ENCODE measurements at places on chromosomes 2 and 18. TPM values are rescaled to one million over a fixed set of nuclear protein-coding genes. Genes with fewer than 3 reads are reported as not detected.

Gene SERPINB12
- not detected for polyA plus RNA-seq

Gene KATNAL2
- polyA plus RNA-seq, result not detected

Gene LYG2
- polyA plus RNA-seq, result not detected

Gene CRYGD
- not detected for polyA plus RNA-seq

GRCh38 chr2:13260402-13260801, 543.7 kb downstream of the TRIB2 start:
- DNase-seq, result peak; percentile 2

- DNase-seq, result no peak
These were observed 42.6 kb downstream of the STK17B start for GRCh38 chr2:196128749-196129148.

DNA sequence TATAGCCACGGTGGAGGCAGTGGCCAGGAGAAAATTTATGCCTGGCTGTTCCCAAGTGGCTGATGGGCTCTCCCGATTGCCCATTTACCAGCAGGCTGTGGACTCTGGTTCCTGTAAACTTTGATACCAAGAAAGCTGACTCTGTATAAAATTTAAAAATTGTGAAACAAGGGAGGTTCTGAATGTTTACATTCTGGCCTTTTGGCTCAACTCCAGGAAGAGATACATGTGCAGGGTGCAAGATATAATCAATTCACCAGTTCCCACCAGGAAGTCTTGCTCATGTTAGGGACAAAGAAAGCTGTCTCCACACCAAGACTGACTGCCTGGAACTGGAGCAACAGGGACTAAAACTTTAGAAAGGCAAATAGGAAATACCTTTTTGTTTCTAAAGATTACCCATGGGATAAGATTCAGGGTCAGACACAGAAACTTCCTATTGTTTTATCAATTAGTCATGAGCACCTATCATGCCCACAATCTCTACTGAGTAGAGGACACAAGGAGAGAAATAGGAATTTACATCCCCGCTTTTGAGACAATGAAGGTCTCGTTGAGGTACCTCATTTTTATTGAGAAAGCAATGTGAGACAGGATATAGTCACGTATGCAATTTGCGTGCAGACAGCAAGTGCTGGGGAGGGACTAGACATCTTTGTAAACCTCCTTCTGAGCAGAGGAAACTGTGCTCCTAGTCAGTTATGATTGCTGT, 123.5 kb downstream of the LIPG start:
- no peak for DNase-seq

- DNase-seq, result no peak
These were observed 2.6 kb downstream of the FARSB start for GRCh38 chr2:222653280-222653679.

- peak; percentile 48 for DNase-seq
These were observed 359.9 kb upstream of the SLC14A2 start for GRCh38 chr18:45255197-45255890.

- no peak for DNase-seq
These were observed 44.0 kb downstream of the ITGB6 start for GRCh38 chr2:160156100-160156499.

DNA sequence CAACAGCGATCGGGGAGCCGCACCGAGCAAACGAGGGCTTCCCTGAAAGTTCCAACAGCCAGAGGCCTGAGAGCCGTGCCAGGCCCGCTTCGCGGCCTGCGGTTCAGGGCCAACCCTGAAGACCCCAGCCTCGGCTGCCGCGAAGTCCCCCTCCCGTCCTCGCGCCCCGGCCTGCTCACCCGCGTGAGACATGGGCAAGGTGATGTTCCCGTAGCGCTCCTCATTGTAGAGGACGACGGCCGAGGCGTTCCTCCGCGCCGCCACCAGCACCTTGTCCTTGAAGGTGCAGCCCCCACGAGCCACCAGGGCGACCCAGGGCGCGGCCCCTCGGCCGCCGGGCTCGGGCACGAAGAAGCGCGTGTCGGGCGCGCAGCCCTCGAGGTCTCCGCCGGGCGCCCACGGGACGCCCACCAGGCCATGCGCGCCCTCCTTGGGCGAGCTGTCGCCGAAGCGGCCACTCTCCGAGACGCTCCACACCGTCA, 510 bp downstream of the RNF149 start:
- DNase-seq, result peak; percentile 27

GRCh38 chr2:170122883-170123547, 54.9 kb upstream of the MYO3B start:
- DNase-seq, result no peak

DNA sequence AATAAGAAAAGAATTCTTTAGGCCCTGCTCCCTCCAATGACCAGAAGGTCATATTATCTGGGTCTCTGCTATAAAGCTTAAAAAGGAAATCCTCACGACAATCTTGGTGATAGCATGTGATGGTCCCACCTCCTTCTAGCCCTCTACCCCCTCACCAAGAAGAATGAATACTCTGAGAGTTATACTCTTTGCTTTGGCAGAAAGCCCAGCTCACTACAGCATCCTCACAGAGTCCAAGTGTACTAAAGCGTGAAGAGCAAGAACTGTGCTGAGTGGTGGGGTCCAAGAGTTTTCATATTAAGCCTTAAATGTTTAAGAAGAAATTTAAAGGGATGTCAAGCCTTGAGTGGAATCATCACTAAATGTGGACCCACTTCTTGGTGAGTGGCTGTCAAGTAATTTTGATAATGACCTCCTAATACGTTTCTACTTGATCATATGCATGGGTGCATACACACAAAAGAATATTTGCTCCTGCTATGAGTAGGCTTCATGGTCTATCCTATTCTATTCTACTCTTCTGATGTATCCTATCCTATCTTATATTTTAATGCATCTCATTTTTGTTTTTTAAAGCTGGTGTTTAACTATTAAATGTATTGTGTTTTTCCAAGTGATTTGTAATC, 16.5 kb upstream of the SERPINB7 start:
- no peak for DNase-seq

DNA sequence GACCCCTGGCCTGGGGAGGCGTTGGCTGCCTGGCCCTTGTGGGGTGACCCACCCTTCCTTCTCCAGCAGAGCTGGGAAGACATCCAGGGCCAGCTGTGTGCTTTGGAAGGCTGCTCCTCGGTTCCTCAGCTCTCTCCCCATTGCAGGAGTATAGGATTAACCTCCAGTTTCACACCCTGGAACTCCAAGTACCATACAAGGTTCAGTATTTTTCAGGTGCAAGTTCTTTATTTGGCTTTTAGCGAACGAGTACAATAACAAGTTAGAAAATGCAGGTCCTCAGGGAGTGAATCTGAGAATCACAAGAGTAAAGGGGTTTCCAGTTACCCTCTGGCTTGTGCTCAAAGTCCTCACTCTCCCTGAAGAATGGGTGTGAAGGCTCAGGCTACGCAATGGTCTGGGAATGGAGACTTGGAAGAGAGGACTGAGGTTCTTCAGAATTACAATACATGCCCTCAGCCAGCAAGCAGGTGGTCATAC, 101.2 kb downstream of the APOB start:
- peak; percentile 53 for DNase-seq

DNA sequence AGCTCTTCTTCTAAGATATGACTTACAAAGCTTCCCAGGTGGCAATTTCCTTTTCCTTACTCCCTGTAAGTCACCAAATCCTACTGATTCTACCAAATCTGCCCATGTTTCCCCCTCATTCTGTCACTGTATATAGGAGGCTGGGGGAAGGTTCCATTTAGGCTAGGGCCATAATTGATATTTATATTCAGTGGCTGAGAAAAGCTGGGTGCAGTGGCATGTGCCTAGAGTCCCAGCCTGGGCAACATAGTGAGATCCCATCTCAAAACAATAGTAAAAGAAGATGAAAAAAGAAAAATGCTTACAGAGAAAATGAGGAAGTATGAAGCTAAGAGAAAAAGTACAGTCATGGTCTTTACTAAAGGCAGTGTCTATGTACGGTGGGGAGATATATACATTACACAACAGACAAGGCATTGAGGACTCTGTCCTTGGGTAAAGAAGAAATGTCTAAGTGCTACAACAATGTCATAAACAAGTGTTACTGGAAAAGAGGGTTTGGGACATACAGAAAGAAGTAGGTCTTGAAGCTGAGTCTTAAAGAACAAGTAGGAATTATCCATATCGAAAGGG, 4.8 kb downstream of the CWC22 start:
- DNase-seq, result no peak

DNA sequence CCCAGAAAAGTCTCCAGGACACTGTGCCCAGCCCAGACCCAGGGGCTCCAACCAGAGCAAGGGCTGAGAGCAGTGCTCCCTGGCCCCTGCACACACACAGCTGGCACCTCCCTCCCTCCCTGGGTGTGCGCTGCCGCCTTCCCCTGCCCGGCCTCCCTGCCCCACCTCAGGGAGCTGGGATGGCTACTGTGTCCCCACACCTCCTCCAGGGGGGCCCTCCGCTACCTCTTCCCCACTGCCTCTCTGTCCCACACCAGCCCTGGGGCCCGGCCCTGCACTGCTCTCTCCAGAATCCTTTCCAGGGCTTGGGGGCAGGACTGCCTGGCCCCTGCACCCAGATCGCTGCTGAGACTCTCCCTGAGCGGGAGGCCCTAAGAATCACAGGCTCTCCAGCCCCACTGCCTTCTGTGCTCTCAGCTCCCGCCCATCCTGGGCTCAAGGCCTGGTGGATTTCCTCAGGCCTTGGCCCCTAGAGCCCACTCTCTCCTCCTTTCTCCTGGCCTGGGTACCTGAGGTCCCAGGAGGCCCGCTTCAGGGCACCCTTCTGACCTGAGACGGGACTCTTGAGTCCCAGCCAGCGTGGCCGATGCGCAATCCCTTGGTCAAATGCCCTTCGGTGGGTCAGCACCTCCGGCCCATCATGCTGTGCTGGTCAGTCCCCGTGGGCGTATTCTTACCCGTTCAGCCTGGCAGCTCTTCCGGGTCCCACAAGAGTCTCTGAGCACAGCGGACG, 276.8 kb upstream of the HDAC4 start:
- no peak for DNase-seq
